HCEC 1CT (cell line): ENCODE measurements at places on chromosomes 1 and 21.

- DNase-seq, result no peak
Measured at GRCh38 chr1:213183036-213183672, 132.1 kb downstream of the RPS6KC1 start.

DNA sequence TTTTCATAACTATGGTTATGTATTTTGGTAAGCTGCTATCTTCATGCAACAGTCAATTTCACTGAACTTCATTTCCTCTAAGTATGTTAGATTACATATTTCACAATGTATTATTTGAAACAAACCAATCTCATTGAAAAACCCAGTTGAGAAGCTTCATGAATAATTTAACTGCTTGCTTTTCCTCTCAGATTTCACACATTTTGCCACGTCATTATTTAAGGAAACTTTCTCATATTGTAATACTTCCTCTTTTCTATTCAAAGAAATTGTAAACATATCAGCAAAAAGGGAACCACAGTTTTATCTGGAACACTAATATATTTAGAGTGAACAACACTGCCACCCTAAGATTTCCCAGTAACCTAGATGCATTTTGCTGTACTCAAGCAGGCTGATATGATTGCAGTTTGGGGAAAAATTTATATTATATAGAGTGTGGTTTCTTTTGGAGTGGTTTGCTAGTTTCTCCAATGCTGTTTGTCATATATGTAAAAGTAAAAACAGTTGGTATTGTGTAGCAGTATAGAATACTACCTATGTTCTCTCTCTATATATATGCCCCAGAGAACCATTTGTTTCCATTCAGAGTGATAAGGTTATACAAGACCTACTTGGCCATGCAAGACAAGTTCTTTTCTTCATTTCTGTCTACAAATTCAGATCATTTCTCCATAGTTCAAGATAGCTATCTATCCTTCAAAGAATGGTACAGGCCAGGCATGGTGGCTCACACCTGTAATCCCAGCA is 28.4 kb upstream of the AHCTF1 start:
- peak; percentile 35 for DNase-seq

GRCh38 chr1:85397490-85398032 is 67.4 kb downstream of the DDAH1 start:
- DNase-seq, result no peak

DNA sequence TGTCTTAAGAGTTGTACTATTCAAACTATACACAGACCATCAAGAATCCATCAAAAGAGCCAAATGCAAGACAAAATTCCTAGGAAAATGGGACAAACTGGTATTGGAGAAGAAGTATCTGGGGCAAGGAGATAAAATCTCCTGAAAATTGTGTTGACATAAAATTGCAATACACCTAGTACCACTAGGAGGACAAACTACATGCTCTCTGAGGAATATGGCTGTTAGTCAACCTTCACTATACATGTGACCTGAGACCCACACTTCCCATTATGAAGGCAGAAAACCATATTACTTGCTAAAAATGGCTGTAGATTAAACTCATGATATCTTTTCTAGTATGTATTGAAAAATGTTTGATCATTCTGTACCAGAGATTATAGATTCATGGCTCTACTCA is 30.0 kb downstream of the IRF2BP2 start:
- peak; percentile 27 for DNase-seq

DNA sequence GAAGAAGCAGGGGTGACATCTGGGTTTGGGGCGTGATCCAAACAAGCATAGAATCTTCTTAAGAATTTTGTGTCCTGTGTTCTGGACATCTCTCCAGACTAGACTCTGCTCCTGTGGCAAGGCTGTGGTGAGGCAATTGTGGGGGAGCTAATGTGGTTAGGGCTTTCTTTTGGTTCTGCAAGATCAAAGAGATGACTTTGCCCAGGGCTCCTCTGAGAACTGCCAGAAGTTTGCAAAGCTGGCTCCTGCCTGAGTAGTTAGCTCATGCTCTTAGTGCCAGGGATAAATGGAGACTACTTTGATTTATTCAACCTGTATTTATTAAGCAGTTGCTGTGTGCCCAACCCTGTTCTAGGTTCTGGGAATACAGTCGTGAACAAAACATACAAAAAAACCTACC is 34.0 kb upstream of the CRNN start:
- DNase-seq, result no peak

DNA sequence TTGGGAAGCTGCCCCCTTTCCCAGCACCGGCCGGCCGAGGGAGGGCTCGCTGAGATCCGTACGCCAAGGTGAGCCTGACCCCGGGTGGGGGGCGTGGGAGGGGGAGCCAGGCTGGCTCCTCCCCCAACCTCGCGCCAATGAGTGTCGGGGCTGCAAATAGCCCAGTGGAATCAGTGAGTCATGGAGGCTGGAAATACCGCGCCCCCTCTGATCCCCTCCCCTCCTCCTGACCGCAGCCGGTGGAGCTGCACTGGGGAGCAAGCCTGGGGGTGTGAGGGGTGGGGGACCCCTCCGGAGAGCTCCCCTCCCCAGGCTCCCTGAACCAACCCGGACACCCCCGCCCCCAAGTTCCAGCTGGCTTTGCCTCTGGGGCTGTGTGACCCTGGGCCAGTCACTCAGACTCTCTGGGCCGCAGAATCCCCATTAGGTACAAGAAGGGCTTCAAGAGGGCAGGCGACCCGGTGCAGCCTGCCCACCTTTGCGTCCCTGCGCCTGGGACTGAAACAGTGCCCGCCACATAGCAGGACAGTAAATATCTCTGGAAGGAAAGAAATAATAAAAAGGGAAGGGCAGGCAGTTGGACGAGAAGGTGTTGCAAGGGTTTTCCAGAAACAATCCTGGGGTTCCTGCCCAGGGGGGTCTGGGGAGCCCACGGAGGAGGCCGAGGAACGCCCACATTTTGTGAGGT is 4.5 kb downstream of the HSPB7 start:
- peak; percentile 59 for DNase-seq

- DNase-seq, result no peak
Measured at GRCh38 chr1:205934788-205935187, 8.5 kb downstream of the SLC26A9 start.

DNA sequence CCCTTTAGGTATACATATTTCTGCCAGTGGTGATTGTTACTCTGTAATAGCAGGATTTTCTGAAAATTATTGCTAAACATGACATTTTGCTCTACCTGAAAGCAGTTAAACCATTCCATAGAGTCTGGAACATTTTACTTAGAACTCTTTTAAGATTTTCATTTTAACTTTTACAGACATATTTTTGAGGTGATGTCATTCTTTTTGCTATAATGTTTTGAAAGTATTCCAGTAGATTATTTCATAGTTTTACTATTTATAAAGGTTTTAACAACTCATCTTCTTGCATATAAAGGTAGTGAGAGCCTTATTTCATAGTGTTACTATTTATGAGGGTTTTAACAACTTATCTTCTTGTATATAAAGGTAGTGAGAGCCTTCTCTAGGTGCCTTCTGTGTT is 42.9 kb downstream of the PTBP2 start:
- no peak for DNase-seq

DNA sequence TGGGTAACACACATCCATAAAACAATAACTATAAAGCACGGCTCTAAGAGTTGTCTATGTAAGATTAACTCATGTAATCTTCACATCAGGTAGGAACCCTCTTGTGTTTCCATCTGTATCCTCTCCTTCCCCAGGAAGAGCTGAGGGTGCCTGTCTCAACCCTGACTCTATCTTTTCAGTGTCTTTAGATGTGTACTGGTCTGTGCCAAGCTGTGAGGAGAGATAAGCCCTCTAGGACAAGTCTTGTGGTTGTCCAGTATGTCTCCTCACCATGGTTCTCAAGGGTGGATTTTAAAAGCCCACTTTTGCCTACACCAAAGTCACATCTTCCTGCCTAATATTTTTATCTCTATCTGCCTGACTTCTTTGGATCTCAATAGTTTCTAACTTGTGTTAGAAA is 300.1 kb downstream of the KCNT2 start:
- no peak for DNase-seq

GRCh38 chr1:156740237-156740740 is 599 bp downstream of the MRPL24 start:
- no peak for DNase-seq

DNA sequence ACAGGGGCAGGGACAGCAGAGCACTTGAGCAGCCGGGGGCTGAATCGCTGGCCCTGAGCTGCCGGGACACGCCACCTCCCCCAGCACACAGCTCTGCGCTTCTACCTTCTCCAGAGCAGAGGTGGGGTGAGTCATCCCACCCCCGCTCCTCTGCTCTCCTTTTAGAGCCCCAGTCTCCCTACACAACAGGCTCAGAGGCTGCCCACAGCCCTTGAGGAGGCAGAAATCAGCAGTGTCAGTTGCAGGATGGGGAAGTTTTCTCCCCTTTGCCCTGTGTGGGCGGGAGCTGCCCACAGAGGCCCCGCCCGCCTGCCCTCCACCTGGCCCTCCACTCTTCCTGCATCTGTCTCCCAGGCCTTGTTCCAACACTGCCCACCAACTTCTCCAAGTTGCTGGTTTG is 94.6 kb downstream of the STUM start:
- peak; percentile 22 for DNase-seq

- DNase-seq, result no peak
Measured at GRCh38 chr1:7076572-7076971, 291.3 kb downstream of the CAMTA1 start.

GRCh38 chr1:49333906-49334305 is 557.2 kb upstream of the BEND5 start:
- DNase-seq, result no peak

DNA sequence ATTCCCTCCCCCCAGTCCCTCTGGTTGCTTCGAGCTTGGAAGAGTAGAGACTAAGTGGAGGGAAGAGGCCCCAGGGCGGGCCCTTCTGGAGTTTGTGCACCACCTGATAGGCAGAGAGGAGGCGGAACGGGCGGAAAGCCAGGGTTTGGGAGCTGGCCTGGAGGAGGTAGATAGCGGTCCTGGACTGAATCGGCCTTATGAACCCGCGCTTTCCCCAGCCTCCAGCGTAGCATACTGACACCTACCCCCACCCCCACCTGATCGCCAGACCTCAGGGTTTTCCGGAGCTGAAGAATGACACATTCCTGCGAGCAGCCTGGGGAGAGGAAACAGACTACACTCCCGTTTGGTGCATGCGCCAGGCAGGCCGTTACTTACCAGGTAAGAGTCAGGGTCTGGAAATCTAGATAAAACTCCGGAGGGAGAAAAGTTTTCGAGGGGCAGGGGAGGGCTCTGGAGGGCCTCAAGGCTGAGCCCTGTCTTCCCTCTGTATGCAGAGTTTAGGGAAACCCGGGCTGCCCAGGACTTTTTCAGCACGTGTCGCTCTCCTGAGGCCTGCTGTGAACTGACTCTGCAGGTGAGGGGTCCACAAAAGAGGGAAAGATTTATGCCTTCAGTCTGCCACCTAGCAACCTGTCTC is 705 bp downstream of the UROD start:
- DNase-seq, result peak; percentile 60

DNA sequence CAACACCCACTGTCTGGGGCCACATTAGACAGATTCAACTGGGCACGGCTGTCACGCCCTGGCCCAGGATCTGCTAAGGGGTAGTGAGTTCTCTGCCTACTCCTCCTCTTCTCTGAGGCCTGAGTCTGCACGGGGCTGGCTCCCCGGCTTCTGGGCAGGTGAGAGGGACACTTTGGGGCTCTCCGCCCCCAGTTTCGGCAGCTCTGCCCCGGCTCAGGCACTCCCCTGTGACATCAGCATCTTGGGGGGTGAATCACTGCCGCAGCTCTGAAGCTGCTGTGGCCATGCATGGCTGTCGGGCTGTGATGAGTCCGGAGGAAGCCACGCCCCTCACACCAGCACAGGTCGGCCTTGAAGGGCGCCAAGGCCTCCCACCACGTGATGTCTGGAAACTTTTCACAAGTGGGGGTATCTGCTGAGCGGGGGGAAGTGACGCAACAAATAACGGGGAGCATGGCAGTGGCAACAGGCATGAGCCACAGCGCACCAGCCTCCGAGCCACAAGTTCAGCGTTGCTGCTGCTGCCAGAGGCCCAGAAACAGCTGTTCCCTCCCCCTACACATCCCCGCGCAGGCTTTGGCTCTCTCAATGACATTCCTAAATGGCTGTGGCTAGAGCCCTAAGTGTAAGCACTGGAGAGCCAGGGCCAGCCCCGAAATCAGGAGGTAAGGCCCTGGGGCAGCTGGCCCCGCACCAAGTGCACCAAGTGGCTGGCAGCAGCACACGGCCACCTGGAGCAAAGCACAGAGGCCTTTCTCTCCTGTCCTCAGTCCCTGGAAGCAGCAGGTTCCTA is 26.3 kb downstream of the ZBTB17 start:
- DNase-seq, result peak; percentile 99

- DNase-seq, result no peak
Measured at GRCh38 chr1:75394386-75395139, 216.4 kb downstream of the SLC44A5 start.

DNA sequence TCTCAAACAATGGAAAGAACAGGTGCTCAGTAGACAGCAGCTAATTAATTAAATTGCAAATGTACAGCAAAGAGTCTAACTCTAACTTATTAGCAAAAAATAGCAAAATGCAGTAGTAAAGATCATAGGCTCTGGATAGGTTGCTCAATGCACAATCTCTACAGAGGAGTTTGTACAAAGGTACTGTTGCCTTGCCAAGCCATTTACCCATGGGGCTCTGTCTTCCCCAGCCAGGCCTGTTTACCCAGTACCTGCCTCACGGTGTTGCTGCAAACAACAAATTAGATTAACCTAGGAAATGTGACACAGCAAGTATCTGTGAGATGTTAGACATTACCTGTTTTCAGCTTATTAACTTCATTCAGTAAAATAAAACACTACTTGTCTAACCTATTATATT is 222.0 kb downstream of the DENND1B start:
- no peak for DNase-seq

DNA sequence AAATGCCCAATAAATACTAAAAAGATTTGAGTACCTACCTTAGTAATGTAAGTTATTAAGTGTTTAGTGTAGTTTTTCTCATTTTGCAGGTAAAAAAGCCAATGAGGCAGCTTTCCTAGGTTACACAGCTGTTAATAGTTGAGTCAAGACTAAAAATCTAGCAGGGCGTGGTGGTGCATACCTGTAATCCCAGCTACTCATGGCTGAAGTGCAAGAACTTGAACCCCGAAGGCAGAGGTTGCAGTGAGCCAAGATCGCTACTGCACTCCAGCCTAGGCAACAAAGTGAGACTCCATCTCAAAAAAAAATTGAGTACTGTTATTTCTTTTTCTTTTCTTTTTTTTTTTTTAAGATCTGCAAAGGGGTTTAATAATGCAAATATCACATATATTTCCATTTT is 7.7 kb downstream of the YBX1 start:
- no peak for DNase-seq

GRCh38 chr1:175225805-175226129 is 33.2 kb upstream of the KIAA0040 start:
- DNase-seq, result no peak

GRCh38 chr1:227299241-227299627 is 19.1 kb downstream of the CDC42BPA start:
- peak; percentile 63 for DNase-seq

GRCh38 chr21:41924368-41924754 is 29.5 kb downstream of the C2CD2 start:
- DNase-seq, result peak; percentile 55

DNA sequence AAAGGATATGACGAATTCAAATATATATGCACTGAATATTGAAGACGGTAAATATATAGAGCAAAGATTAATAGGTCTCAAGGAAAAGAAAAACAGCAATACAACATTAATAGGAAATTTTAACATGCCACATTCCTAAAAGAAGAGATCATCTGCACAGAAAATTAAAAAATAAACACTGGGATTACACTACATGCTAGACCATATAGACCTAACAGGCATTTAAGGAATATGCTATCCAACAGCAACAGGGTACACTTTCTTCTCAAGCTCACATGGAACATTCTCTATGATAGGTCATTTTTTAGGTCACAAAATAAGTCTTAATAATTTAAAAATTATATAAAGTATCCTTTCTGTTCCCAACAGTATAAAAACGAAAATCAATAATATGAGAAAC is 1038.3 kb downstream of the KCNT2 start:
- DNase-seq, result no peak
